ENCODE measurements at places on chromosomes 11 and 22.
A peak's percentile ranks its signal among the peaks of the same experiment; 100 is the strongest.

DNA sequence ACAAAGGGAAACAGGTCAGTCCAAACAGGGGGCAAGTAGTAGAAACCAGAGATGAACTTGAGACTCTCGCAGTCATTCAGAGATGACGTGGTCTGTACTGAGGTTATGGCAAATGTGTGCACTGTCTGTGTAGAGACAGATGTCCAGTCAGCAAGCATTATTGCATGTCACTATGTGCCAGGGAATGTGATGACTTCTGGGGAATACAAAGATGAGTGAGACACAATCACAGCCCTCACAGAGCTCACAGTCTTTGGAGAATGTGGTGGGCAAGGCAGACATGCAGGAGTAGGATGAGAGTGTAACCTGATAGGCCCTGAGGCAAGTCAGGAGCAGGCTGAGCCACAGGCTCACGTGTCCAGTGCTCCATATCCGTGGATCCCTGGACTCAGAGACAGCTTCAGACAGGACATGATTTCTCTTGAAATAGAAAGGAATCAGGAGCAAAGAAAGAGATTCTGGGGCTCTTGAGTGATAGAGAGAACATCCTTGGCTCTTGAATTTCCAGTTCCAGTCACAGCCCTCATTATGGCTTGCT, 550.7 kb downstream of the ETS1 start:
- DNase-seq, result peak; percentile 54

DNA sequence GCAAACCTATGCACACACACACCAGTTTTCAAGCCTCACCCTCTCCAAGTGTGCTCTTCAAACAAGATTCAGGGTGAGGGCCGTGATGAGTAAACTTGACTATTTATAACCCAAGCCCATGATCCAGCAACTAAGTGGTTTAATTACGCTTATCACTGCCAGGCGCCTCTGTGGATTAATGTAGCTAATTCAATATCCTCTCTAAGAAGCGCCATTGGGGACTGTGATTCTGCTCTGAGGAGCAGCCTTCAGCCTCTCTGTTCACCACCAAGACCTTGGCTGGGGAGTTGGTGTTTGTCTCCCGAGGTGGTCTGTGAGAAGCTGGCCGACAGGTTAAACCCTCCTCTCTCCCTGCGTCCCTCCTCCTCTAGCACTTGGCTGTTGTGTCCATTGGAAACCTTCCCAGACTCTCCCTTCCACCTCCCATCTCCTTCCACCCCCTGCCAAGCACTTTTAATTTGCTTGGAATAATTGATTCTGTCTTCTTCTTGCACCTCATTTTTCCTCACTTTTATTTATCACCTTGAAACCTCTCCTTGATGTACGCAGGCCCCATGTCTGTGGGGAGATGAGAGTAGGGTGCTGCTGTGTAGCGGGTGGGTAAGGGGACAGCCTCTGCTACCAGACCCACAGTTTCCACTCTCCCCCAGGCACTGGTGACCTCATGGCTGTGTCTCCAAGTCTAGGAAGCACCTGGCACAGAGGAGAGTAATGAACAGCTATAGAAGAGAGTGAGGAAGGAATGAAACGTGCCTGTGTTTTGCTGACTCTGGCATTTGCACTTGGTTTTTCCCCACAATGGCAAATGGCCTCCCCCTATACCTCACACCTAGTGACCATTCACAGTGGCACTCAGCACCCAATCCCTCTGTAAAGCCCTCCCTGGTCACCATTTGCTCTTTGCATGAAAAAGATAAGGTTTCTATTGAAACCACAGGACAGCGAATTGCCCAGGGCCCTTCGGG, 236.6 kb downstream of the GRIK4 start:
- DNase-seq, result no peak

DNA sequence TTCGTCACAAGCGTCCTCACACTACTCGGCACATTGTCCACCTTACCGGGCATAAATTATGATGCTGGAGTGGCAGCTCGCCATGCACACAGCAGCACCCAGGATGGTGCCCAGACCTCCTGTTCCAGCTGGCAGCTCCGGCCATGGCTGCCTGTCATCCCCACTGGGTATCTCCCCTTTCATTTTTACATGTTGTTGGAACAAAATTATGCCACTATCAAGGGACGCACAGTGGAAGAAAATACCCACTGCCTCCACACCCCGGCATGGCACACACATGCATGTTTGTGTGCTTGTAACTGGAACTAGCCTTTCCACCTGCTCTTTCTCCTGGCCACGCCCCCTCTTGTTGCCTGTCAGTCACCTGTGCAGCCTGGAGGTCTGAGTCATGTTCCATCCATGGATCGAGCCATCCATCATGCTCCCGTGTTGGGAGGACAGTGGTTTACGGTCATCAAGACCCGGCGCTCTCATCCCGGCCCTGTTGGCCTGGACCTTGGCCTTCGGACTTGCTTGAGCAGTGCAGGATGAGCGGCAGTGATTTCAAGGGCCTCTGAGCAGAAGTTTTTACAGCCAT, 1069.6 kb downstream of the BRD1 start:
- DNase-seq, result no peak

DNA sequence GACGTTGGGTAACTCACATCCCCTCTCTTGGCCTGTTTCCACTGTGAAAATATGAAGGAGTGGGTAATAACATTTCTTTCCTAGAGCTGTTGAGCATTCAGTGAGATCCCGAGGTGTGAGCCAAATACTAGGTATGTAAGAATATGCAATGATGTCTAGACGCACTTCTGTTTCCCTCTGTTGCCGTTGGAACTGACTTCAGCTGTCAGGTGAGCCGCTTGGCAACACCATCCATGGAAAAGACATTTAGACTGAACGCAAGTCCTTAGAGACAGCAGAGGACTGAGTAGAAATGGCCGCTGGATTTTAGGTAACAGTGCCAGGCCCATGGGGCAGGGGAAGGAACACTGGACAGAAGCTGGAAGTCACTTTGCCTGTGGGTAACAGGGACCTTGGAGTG, 29.5 kb upstream of the SHANK2 start:
- no peak for DNase-seq

DNA sequence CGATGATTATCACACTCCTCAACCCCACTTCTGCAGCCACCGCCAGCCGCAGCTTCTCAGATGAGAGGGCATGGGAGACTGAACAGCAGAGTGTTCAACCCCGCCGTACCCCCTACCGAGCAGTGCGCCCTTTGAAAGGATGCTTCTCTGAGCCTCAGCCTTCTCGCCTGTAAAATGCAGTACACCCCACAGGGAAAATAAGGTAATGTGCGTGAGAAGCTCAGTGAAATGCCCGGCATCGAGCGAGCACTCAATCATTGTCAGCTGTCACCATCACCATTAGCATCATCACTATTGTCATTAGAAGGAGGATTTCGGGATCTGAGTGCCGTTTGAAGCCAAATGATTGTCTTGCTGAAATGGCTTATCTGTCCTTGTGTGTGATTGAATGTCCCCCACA, 13.6 kb downstream of the TRIM29 start:
- no peak for DNase-seq

DNA sequence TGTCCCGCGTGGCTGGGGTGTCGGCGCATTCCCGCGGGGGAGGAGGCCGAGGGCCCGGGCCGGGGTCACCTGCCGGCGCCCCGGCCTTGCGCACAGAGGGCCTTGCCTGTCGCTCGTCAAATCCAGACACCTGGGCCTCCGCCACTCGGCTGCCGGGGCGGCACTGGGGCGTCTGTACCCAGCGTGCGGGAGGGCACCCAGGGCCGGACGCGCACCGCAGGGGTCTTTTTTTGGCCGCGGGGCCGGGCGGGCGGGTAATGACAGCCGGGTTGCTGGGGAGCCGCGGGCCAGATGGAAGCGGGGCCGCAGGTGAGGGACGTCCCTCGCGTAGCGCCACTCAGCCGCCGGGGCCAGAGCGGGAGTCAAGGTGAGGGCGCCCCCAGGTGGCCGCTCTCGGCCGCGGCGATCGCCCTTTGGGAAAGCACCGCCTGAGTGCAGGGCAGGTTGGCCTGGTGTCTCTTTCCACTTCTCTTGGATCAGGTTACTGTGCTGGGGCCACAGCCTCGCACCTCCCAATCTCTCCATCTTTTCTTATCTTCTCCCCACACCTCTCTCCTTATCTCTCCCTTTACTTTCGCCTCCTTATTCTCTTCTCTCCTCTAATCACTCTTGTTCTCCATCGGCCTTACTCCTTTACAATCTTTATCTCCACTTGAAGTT, 3.5 kb downstream of the PHLDB1 start:
- DNase-seq, result no peak

All from LHCN-M2 (cell line).